Activated naive CD4-positive, alpha-beta T cell treated with anti-CD3 and anti-CD28 coated beads, Interleukin-2, amount 10 ng/mL, durations not matched to agents 7 days and 5 days (primary cell): ENCODE measurements at places on chromosomes 11 and 22.

GRCh38 chr11:1487851-1488574 is 1.4 kb upstream of the MOB2 start:
- H3K27me3 ChIP-seq = no peaks in the 10 kb centered on the region
- H3K4me3 ChIP-seq = no peak overlapping the region
- no peaks in the 10 kb centered on the region for H3K4me1 ChIP-seq
- no peaks in the 10 kb centered on the region for H3K36me3 ChIP-seq
- H3K27ac ChIP-seq = no peak overlapping the region
- no peak for DNase-seq

- no peaks in the 10 kb centered on the region for H3K27me3 ChIP-seq
- H3K36me3 ChIP-seq = peaks cover 32% of the 10 kb centered on the region
- no peak overlapping the region for H3K4me3 ChIP-seq
- no peak for DNase-seq
- no peaks in the 10 kb centered on the region for H3K4me1 ChIP-seq
- H3K27ac ChIP-seq = no peak overlapping the region
These were observed 22.5 kb upstream of the KRTAP5-7 start for GRCh38 chr11:71504531-71504930.

DNA sequence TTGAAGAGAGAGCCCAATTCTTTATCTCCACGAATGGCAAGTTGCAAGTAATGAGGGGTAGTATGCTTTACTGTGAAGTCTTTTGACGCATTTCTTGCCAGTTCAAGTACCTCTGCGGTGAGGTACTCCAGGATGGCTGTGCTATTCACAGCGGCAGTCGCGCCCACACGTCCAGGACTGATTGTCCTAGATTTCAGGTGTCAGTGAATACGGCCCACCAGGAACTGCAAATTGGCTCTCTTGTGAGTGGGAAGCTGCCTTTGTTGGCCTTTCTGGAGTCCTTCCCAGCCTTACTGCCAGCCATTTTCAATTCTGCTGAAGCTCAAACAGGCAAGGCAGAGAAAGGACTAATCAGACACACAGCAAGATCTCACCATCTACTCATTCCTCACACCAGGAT is 8.5 kb downstream of the PPFIA1 start:
- H3K27ac ChIP-seq = no peak overlapping the region
- no peaks in the 10 kb centered on the region for H3K27me3 ChIP-seq

DNA sequence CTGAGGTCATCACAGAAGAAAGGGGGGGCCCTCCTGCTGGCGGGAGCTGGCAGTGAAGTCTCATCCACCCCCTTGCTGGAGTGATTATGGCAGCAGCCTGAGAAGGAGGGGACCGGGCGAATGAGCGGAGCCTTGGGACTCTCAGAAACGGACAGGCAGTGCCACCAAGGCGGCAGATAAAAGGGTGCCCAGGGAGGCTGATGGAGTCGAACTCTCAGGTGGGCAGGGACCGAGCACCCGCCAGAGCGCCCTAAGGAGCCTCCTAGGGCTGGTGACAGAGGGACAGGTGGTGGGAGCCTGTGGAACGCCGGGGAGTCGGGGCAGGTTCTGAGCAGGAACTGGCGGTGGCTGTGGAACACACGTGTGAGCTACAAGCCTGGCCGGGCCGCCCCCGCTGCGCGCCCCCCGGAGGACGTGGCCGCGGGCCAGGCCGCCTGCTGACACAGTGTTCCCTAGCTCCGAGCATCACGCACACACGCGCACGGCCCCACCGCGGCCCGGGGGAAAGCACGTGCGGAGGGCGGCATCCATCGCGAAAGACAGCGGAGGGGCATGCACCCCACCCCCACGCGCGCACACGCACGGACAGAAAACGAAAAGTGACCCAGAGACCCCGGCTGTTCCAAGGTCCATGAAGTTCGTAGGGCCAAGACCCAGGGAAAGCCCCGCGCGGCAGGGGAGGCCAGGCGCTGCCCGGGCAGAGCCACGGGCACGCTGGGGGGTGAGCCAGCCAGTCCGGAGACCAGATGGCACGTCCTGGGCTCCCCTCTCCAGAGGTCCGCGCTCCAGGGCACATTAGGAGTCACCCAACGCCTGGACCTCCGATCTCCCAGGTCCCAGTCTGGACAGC is 1.0 kb downstream of the VWCE start:
- H3K4me1 ChIP-seq = peaks cover 36% of the 10 kb centered on the region
- H3K36me3 ChIP-seq = peaks cover 19% of the 10 kb centered on the region
- peak overlapping the region; percentile 77 for H3K4me3 ChIP-seq
- H3K27ac ChIP-seq = no peak overlapping the region
- DNase-seq = peak; percentile 45

DNA sequence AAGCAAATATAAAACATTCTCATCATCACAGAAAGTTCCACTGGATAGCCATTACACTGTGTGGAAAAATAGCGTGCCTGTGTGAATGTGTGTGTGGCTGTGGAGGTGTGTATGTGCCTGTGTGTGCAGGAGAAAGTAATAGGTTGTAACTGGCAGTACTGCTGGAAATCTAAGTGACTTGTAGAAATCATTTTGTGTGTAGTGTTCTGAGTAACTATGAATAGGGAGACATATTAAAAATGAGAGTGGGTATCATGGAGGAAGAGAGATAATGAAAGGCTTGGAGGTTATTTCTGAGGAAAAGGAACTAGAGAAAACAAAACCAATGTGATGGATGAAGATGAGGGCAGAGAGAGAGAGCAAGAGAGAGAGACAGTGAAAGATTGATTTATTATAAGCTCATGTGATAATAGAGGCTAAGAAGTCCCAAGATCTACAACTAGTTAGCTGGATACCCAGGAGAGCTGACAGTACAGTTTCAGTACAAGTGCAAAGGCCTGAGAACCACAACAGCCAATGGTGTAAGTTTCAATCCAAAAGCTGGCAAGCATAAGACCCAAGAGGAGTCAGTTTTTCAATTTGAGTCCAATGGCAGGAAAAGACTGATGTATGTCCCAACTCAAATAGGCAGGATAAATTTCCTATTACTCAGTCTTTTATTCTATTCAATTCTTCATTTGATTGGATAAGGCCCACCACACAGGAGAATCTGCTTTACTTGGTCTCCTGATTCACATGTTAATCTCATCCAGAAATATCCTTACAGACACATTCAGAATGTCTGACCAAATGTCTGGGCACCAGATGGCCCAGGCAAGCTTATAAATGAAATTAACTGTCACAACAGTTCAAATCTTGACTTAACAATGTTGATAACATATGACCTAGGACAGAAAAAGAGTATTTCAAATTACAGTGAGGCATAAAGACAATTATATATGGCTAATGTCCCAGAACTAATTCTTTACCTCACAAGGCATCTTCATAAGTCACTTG is 14.9 kb downstream of the KBTBD3 start:
- H3K36me3 ChIP-seq = peaks cover 4% of the 10 kb centered on the region
- no peak overlapping the region for H3K27ac ChIP-seq
- peaks cover 4% of the 10 kb centered on the region for H3K4me1 ChIP-seq
- no peak for DNase-seq
- H3K4me3 ChIP-seq = no peak overlapping the region

GRCh38 chr11:64331569-64332371 is 8.2 kb upstream of the CCDC88B start:
- peak; percentile 81 for DNase-seq
- H3K4me3 ChIP-seq = no peak overlapping the region
- peaks cover 7% of the 10 kb centered on the region for H3K27me3 ChIP-seq
- H3K4me1 ChIP-seq = peaks cover 13% of the 10 kb centered on the region
- peak overlapping the region; percentile 8 for H3K27ac ChIP-seq
- peaks cover 9% of the 10 kb centered on the region for H3K36me3 ChIP-seq

- no peak for DNase-seq
- H3K36me3 ChIP-seq = no peaks in the 10 kb centered on the region
- no peak overlapping the region for H3K4me3 ChIP-seq
- H3K27me3 ChIP-seq = no peaks in the 10 kb centered on the region
- H3K4me1 ChIP-seq = no peaks in the 10 kb centered on the region
- no peak overlapping the region for H3K27ac ChIP-seq
These were observed 125.0 kb upstream of the LARGE1 start for GRCh38 chr22:34045311-34045710.

DNA sequence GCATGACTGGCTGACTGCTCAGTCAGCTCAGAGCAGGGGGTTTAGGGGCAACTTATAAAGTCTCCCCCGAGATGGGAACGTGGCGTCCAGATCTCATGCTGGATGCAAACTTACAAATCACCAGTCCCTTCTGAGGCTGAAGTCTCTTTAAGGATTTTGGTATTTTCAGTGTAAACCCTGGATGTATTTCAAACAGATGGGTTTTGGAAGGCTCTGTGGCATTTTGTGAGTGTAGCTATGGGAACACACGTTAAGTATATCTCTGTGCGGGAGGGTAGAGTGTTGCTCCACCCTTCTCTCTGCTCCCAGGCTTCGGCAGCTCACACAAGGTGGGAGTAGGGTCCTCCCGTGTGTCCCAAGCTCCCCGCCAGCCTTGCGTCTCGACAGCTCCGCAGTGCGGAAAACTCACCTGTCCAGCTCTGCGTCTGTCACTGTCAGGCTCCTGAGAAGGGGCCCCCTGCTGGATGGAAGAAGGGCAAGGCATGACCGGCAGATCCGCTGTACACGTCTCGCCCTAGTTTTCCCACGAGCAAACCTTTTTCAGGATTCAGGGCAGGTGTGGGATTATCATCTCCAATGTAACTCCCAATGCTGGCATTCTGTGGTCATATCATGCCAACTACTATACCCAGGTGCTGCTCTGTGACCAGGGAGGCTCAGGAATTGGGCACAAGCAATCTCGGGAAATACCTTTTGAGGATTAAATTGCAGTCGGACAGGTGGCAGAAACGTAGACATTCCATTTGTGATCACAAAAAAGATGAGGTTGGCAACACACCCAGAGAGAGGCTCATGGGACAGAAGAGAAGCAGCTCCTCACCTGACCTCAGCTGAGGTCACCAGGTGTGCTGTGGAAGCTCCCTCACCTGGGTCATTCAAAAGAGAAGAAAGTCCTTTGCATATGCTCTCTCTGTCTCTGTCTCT is 313.9 kb upstream of the B3GAT1 start:
- peaks cover 8% of the 10 kb centered on the region for H3K27me3 ChIP-seq
- H3K4me1 ChIP-seq = no peaks in the 10 kb centered on the region
- no peak overlapping the region for H3K27ac ChIP-seq

GRCh38 chr11:117579161-117579560 is 217.9 kb downstream of the DSCAML1 start:
- no peak overlapping the region for H3K4me3 ChIP-seq
- no peak overlapping the region for H3K27ac ChIP-seq
- DNase-seq = no peak

DNA sequence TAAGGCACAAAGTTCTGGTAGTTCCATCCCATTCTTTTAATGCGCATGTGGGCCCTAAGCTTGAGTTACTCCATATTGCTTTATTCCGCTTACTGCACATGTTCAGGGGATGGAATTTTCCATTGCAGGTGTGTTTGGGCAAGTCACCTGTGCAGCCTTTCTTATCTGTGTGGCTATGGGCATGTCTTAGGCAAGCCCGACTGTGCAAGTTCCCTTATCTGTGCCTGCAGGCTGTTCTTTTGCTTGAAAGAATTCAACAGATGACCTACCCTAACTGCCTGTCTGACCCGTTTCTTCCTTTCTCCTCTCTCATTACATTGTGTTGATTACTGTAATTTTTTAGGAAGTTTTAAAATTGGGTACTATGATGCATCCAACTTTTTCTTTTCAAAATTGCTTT is 363.6 kb downstream of the TTC28 start:
- H3K27ac ChIP-seq = no peak overlapping the region
- H3K36me3 ChIP-seq = no peaks in the 10 kb centered on the region

DNA sequence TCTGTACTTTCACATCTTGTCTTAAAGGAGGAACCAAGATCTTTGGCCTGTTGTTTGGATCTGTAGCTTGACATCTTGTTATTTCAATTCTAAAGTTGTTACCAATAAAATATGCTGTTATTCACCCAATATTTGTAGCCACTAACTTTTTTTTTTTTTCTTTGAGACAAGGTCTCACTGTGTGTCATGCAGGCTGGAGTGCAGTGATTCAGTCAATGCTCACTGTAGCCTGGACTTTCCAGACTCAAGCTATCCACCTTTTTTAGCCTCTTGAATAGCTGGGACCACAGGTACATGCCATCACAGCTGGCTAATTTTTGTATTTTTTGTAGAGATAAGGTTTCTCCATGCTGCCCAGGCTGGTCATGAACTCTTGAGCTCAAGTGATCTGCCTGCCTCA is 769.4 kb downstream of the DLG2 start:
- H3K36me3 ChIP-seq = no peaks in the 10 kb centered on the region
- no peaks in the 10 kb centered on the region for H3K4me1 ChIP-seq

DNA sequence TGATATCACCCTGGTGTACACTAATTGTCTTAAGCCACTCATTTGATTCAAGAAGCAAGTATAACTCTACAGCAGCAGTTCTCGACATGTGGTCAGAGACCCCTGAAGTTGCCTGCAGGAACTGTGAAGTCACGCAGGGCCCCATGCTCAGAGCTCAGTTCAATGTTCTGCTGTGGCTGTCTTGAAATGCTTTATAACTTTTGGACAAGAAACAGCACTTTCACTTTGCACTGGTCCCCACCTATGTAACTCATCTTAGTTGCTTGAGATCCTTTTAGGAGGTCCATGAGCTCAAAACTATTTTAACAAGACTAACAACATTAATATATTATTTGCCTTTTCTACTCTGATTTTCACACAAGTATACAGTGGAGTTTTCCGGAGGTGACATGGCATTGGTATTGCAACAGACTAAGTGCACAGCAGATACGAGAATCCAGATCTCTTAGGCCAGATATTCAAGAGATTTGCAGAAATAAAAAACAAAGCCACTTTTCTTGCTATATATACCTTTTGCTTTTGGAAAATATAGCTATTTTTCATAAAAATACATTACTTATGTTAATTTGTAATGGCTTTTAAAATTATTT is 64.8 kb downstream of the PRR5L start:
- H3K27me3 ChIP-seq = peaks cover 23% of the 10 kb centered on the region
- H3K4me1 ChIP-seq = peaks cover 40% of the 10 kb centered on the region
- DNase-seq = no peak
- H3K4me3 ChIP-seq = no peak overlapping the region
- no peak overlapping the region for H3K27ac ChIP-seq
- no peaks in the 10 kb centered on the region for H3K36me3 ChIP-seq

- no peaks in the 10 kb centered on the region for H3K27me3 ChIP-seq
- H3K4me1 ChIP-seq = peaks cover 3% of the 10 kb centered on the region
- DNase-seq = no peak
- no peak overlapping the region for H3K27ac ChIP-seq
- H3K36me3 ChIP-seq = peaks cover 47% of the 10 kb centered on the region
These were observed 18.2 kb downstream of the SBF1 start for GRCh38 chr22:50456466-50457234.

GRCh38 chr11:76510060-76511047 is 65.5 kb downstream of the EMSY start:
- H3K27me3 ChIP-seq = no peaks in the 10 kb centered on the region
- H3K4me3 ChIP-seq = no peak overlapping the region
- DNase-seq = no peak
- H3K36me3 ChIP-seq = peaks cover 12% of the 10 kb centered on the region
- no peak overlapping the region for H3K27ac ChIP-seq

- no peak overlapping the region for H3K27ac ChIP-seq
- no peaks in the 10 kb centered on the region for H3K4me1 ChIP-seq
- no peak overlapping the region for H3K4me3 ChIP-seq
- DNase-seq = peak; percentile 44
- H3K27me3 ChIP-seq = no peaks in the 10 kb centered on the region
These were observed 26.6 kb downstream of the RELT start for GRCh38 chr11:73402834-73403185.

GRCh38 chr11:77580712-77581337 is 8.9 kb upstream of the AQP11 start:
- H3K27ac ChIP-seq = no peak overlapping the region
- H3K27me3 ChIP-seq = no peaks in the 10 kb centered on the region
- DNase-seq = no peak
- H3K4me3 ChIP-seq = no peak overlapping the region
- peaks cover 1% of the 10 kb centered on the region for H3K36me3 ChIP-seq

GRCh38 chr11:69588270-69588669 is 52.7 kb upstream of the CCND1 start:
- no peaks in the 10 kb centered on the region for H3K36me3 ChIP-seq
- no peak overlapping the region for H3K27ac ChIP-seq
- H3K4me1 ChIP-seq = no peaks in the 10 kb centered on the region
